ENCODE measurements at places on chromosomes 3 and 15. TPM values are rescaled to one million over a fixed set of nuclear protein-coding genes. Genes with fewer than 3 reads are reported as not detected.

KY gene
- total RNA-seq, result 0.13 TPM

DNA sequence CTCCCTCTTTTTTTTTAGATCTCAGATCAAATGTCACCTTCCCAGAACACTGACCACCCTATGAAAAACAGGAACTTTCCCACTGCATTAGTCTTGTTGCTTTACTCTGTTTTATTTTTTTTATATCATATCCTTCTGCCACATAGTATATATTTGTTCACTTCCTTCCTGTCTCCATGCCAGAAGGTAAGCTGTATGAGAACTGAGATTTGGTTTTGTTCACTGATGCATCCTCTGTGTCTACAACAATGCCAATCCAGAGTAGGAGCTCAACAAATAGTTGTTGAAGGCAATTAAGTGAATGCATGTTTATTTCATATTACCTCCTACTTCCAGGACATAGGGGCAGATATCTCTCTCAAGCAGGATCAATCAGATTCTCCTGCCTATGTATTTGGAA, 114.4 kb downstream of the TPRG1 start:
- no peak for DNase-seq

CYP8B1 gene
- 0.36 TPM for total RNA-seq

DNA sequence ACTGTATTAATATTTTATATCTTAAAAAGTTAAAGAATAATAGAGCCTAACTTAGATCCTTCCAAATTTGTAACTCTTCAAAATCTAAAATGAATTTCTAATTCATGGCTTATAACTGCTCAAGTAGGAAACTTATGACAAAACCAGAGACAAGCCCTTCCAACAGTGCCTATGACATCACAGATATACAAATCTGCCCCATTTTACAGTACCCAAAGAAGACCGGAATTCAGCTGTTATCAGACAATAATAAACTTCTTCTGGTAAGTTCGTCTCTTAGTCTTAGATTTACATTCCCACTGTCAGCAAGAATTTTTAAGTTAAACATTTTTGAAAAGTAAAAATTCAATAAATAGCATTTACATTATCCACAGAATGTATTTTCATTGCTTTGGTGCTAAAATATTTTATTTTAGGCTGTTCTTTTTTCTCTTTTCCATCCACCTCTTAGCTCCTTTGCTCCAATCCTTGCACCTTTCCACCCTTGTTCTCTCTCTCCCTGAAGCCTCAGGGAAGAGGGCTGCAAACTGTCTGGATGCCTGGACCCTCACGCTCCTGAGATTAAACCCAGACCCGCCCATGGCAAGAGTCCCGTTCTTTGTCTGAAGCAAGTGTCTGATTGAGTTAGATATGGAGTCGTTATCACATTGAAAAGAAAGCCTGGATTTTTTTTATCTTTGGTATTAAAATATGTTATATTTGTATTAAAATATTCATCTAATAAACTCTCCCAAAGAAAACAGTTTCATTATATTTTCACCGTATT, 312.7 kb downstream of the ZBTB20 start:
- DNase-seq, result no peak

DNA sequence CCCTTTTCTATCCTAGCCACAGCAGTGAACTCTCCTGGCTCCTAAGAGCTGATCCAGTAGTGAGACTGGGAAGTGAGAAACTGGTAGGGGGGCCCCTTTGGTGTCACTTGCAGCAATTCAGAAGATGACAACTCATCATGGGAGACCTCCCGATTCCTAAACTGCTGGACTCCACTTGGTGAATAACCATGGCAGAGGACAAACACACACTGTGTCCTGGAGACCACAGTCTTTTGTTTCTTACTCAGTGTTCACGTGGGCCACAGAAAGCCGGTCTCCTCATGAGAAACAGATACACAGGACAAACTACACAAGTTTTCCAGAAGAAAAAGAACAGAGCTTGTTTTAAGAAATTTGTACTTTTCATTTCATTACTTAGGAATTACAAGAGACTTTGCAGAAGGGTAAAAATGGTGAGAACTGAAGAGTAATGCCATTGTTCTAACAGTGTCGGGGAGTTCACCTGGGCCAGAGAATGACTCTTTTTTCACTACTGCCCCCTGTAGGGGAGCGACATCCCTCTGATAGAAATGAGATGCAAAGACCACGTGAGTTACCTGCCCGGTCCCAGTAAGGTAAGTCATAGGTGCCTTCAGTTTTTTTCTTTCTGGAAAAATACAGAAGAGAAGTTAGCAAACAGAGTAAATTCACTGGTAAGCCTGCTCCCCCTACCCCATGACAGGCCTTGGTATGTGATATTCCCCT, 38.1 kb downstream of the ST3GAL6 start:
- DNase-seq, result no peak

- no peak for DNase-seq
Measured at GRCh38 chr3:186979852-186980251, 49.5 kb downstream of the ST6GAL1 start.

GCNT3 gene
- not detected for total RNA-seq

SERPINI1 gene
- 4.7 TPM for total RNA-seq

PCOLCE2 gene
- 197 TPM for total RNA-seq

- no peak for DNase-seq
Measured at GRCh38 chr15:31342781-31343626, 16.4 kb downstream of the KLF13 start.

NANOGP8 gene
- not detected for total RNA-seq

DNA sequence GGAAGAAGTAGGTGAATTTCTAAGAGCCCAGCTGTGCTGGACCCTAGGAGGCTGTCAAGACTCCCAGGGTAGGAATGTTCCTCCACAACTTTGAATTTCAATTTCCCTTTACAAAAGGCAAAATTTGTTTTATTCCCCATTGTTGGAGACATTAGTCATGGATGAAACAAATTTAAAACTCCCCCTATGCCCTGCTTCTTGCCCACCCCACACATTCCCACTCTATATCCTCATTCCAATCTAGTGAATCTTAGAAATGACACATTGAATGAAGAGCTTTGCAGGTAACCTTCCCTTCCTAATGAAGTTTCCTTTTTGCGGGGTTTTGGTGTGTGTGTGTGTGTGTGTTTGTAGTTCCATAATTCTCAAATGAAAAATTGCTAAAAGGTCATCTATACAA, 72.6 kb downstream of the CCNL1 start:
- DNase-seq, result no peak

- DNase-seq, result no peak
Measured at GRCh38 chr3:128805772-128806171, 73.6 kb upstream of the ACAD9 start.

DNA sequence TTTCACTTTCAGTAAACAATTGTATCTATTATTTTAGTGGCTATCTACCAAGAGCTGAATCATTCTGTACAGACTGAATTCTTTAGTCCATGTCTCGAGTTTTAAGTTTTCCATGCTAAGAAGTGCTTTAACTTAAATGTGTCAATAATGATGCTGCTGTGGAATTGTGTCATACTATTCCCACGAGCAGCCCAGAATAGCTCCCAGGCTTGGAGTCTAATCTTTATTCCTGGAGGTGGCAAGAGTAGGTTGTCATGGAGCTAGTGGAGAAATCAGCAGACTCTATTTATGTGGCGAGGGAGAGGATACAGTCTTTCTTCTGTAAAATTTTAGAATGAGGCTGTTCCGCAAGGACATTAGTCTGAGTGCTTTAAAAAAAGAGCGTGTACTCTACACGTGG, 207.2 kb downstream of the ROBO2 start:
- DNase-seq, result no peak

DNA sequence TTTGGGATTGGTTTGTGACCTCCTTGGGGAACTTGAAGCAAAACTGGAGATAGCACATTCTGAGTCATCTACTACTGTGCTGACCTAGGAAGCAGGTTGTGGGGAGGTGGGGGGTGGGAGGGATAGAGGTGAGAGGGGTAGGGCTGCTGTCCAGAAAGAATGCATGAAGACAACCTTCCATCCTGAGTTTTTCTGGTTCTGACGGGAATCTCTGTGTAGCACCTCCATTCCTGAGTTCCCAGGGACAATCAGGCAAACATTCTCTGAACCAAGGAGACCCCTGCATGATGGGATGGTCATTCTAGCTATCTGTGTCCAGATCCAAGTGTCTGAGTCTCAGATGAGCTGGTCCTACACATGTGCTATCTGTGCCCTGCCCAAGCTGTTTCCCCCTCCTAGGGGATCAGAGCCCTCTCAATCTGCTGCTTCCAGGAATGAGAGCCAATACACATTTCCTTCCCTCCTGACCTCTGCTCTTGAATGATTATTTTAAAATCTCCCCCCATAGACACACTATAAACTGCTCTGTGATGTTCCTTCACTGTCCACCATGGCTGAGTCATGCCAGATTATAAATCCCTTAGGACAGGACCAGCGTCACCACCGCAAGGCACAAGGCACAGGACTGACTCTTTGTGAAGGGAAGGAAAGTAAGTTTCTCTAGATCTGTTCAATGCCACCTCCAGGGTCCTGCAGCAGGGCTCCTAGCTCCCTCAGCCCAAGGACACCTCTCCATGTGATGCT, 2.2 kb upstream of the CD276 start:
- no peak for DNase-seq

TRH gene
- total RNA-seq, result not detected

OR5K2 gene
- not detected for total RNA-seq

DNA sequence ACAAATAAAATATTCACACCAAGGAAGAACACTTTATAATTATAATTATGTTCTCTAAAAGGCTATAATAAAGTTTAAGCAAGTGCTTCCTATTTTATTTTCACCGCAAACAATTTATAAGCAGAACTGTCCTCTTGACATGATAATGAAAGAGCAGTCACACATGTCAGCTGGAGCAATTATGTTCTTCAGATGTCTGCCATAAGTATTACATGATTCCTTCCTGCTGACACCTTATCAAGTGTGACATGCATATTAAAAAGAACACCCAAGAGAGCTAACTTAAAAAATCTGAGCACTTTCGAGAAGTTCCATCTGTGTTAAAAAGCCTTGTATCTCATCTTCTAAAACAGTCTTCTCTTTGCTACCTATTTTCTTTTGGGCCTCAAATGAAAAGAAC, 249.5 kb downstream of the SQOR start:
- no peak for DNase-seq

MOBP gene
- total RNA-seq, result 0.09 TPM

TMC3 gene
- total RNA-seq, result 0.32 TPM

DNA sequence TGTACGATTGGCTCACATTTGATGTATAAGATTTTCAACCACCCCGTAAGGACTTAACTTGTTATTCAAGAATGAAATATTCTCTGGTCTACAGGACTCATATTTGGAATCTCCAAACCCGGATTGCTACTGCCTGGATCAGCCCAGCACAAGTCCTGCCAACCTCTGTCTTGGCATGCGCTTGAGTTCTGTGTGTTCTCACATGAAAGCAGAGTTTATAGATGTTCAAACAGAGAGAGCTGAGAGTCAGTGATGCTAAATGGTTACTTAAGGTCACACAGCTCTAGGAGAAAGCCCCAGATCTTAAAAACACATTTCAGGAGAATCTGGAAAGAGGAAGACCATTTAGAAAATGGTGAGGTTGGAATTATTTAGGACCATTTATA, 268.0 kb upstream of the TBL1XR1 start:
- no peak for DNase-seq

- no peak for DNase-seq
Measured at GRCh38 chr3:127726894-127727293, 54.1 kb downstream of the ABTB1 start.

- no peak for DNase-seq
Measured at GRCh38 chr3:196585044-196585757, 16.7 kb downstream of the FBXO45 start.
